ENCODE measurements at places on chromosomes 4 and X.

DNA sequence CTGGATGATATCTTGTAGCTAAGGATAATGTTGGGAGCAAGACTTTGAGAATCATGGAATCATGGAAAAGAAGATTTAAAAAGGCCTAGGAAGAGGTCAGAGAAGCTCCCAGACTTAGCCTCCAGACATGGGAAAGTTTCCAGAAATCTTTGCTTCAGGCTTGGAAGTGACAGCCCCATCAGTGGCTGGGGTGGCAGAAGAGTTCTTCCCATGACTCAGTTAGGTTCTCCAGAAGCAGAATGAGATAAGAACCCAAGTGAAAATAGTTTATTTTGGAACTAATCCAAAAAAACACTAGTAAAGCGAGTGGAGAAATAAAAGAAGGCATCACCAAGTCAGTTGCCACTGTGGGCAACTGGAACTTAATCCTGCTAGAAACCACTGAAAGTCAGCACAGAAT lies 506.9 kb downstream of the MID1IP1 start:
- no peak for DNase-seq

DNA sequence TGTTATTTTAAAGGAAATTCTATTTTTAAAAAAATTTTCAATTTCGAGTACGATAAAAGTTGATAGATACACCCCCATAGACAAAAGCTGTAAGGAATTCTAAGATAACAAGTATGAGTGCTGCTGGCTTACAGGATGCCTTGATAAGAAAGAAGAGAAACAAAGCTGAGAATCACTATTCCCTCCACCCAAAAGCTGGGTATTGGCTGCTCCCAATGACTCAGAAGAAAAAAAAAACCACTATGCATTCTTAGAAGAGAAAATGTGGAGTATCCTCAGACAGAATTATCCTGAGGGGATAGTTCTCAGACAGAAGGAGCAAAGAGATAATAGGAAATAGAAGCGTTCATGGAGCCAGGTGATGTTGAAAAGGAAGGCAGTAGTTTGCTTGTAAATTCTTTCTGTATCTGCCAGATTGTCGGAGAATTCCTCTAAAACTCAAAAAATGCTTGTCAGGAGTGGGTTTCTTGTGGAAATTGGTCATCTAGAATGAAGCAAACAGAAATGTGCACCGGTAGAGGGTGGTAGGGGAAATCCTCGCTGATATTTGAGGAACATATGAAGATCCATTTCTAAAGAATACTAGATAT lies 217.5 kb upstream of the ADAMTS3 start:
- no peak for DNase-seq

DNA sequence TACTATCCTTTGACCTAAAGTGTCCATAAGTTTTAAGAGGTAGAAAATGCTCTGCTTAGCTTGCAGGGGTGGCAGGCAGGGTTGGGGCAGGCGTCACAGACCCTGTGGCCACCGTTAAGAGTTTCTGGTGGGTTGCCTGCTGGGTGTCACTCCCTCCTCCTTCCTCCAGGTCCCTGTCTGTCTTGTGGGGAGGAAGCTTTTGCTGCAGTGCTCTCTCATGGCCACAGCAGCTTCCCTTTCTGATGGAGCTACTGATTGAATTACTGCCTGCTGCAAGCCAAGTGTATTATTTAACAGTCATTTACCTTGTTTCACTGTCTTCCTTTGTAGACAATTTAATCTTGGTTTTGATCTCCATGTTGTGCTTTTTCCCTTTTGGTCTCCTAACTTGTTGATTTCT lies 384.6 kb downstream of the IDS start:
- DNase-seq = no peak

- DNase-seq = no peak
These were observed 231.9 kb downstream of the STPG2 start for GRCh38 chr4:97911236-97911906.

GRCh38 chr4:176676901-176677300 lies 115.8 kb downstream of the VEGFC start:
- DNase-seq = no peak

GRCh38 chr4:1342003-1342402 lies 5.0 kb upstream of the UVSSA start:
- DNase-seq = no peak

- DNase-seq = no peak
These were observed 221.7 kb upstream of the DIPK2B start for GRCh38 chrX:45422216-45422925.

- DNase-seq = no peak
These were observed 5.0 kb downstream of the NAF1 start for GRCh38 chr4:163161536-163162205.

GRCh38 chr4:621296-622070 lies 3.9 kb upstream of the PDE6B start:
- no peak for DNase-seq

Measured in hypothalamus (tissue), 51 donors.